ENCODE measurements at places on chromosomes 13 and 19. TPM values are rescaled to one million over a fixed set of nuclear protein-coding genes. Genes with fewer than 3 reads are reported as not detected.
A peak's percentile ranks its signal among the peaks of the same experiment; 100 is the strongest.

DNA sequence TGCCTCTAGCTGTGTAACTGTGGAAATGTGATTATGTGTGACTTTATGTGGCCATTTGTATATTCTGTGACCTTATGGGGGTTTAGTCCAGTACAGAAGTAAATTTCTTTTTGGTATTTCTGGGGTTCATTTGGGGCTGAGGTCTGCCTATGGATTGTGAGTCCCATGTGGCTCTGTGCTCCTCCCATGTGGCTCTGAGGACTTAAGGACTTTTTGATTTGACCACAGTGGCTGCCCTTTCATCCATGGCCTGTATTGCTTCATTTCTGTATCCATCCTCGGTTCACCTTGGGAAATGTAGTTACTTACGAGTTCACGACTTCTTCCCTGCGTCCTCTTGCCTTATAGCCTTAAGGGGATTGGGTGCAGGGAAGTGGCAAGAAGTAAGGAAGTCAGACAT is 1.0 kb downstream of the ZNF420 start:
- DNase-seq: no peak

- DNase-seq: no peak
Observed at GRCh38 chr19:33684538-33685232, 62.9 kb downstream of the CHST8 start.

DNA sequence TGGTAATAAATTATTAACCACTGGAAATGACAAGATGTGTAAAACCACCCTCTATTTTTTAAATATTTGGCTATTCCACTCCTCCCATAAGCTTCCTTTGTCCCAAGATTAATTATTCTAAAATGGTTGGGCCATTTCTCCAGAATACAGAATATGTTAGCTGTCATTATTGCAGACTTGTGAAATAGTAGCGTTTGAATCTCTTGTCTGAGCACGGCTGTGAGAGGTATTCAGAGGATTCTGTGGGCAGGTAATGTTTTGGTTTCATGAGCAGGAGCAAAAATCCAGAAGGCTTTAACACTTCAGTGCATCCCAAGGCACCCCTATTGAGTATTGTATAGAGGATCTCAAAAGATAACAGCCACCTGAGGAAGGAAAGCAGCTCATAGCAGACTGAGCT is 256.0 kb downstream of the UQCRFS1 start:
- DNase-seq: no peak

GRCh38 chr19:58395220-58395978 is at the start of gene RNF225:
Gene RNF225 (plus strand): TSS chr19:58395656. CDS start chr19:58396090, 434 bp downstream.
- DNase-seq: no peak

DNA sequence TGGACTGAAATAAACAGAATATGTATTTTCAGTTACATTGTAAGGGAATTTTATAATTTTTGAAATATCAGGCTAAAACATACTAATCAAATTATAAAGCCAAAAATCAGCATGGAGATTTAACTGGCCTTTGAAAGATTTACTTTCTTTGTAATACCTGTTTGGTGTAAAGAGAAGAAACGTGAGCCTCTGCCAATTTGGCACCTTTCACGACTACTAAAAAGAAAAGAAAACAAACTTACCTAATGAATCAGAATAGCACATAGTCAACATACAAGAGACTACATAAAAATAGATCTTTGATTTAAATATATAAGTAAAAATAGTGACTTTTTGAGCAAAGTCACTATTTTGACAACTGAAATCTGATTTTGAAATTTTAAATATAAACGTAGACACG is 87.4 kb downstream of the RBM26 start:
- DNase-seq: no peak

DNA sequence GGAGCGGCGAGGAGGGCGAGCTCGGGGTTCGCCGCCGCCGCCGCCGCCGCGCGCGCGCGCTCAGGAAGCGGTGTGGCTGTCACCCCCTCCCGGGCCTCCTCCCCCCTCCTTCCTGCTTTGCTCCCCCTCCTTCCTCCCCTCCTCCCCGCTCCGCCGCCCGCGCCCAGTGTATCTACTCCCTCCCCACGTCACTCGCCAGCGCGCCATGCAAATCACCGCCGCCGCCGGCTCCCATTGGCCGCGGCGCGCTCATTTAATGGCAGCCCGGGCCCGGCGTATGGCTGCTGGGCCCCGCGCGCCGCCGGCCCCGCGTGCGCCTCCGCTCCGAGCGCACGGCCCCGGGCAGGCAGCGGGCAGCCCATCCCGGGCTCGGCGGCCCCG is 335 bp upstream of the SOX1 start:
- DNase-seq: no peak

GRCh38 chr13:95438297-95438696 is 114.2 kb upstream of the CLDN10 start:
- no peak for DNase-seq

DNA sequence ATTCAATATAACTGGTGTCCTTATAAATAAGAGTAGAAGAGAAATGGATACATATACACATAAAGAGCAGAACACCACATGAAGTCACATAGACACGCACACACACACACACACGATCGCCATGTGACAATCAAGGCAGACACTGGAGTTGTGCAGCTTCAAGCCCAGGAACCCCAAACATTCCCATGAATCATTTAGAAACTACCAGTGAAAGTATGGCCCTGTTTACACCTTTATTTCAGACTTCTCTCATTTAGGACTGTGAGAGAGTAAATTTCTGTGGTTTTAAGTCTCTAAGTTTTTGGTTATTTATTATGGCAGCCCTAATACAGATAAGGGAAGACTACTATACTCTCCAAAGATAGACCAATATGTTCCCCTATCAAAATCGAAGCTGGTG is 20.4 kb upstream of the TNFSF13B start:
- DNase-seq: no peak

DNA sequence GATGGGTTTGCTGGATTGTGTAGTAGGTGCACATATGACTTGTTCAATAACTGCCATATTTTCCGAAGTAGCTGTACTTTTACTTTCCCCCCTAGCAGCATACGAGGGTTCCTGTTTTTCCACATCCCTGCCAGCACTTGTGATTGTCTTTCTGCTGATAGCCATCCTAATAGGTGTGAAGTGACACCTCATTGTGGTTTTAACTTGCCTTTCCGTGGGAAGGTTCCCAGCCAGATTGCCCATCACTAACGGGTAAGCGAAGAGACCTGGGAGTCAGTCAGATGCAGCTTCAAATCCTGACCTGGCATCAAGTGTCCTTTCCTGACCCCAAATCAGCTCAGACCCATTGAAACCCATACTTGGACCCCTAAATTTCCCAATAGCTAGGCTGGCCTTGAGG is 4.5 kb downstream of the CLPTM1 start:
- no peak for DNase-seq

DNA sequence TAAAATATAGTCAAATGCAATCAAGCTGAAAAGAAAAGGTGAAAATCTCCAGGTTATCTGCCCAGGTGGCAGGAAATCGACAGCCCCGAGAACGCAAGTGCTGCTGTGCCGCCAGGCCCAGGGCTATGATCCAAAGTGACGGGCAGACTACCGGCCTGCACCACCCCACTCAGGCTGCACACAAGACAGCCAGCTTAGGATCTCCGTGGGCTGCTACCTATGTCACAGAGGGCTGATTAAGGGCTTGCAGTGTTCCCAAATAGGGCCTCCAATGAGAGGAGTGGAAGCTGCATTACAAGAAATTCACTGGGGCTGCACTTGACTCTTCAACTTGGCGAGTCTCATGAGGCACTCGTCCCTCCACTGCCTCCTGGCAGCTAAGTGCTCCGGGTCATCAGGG is 121.8 kb downstream of the CRYL1 start:
- no peak for DNase-seq

DNA sequence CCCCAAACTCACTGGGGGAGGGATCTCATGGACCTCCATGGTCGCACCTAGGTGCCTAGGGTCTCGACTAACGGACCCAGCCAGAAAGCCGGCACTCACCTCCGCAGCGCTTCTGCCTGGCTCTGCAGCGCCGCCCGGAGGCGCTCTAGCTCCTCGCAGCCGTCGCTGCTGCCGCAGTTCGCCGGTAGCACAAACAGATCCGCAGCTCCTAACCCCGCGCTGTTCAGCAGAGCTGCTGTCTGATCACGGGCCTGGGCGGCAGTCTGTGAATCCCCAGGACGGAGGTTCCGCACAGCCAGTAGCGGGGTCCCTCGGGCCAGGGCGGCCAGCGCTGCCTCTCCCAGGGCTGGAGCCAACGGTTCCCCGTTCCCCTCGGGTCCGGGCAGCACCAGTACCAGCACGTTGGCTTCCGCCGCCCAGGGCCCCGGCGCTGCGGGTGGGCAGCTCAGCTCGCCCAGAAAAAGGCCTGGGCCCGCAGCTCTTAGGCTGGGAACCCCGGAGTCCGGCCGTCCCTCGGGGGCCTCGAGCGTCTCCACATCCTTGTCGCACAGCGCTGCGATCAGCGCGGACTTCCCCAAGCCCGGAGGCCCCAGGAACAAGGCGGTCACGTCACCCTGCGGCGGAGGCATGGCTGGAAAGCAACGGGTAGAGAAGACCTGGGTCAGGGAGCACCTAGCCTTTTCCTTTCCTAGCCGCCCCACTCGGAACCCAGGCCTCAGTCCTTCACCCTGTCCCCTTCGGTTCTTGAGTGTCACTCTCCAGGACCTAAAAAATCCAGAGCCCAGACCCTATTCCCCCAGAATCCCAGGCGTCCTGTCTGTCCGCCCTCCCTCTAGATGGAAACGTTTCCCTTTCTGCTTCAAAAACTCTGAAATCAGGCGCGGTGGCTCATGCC is 977 bp downstream of the IRGQ start:
- peak; percentile 69 for DNase-seq

- no peak for DNase-seq
Observed at GRCh38 chr13:37627428-37627827, 28.9 kb upstream of the POSTN start.

GRCh38 chr13:48265217-48265815 is 32.3 kb downstream of the ITM2B start:
- DNase-seq: no peak

GRCh38 chr13:68993154-68993553 is 1114.5 kb upstream of the ATXN8OS start:
- DNase-seq: no peak

GRCh38 chr19:18541992-18542940 is 1.1 kb downstream of the FKBP8 start:
- DNase-seq: no peak

DNA sequence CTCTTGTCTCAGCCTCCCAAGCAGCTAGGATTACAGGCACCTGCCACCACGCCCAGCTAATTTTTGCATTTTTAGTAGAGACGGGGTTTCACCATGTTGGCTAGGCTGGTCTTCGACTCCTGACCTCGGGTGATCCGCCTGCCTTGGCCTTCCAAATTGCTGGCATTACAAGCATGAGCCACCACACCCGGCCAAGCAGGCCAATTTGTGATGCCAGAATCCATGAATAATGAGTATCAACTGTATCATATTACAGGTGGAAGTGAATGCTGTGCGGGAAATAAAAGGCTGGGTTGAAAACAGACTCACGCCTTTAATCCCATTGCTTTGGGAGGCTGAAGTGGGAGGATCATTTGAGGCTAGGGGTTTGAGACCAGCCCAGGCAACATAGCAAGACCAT is 3.6 kb upstream of the NFILZ start:
- no peak for DNase-seq

GRCh38 chr13:29683041-29683440 is 87.6 kb upstream of the SLC7A1 start:
- no peak for DNase-seq

DNA sequence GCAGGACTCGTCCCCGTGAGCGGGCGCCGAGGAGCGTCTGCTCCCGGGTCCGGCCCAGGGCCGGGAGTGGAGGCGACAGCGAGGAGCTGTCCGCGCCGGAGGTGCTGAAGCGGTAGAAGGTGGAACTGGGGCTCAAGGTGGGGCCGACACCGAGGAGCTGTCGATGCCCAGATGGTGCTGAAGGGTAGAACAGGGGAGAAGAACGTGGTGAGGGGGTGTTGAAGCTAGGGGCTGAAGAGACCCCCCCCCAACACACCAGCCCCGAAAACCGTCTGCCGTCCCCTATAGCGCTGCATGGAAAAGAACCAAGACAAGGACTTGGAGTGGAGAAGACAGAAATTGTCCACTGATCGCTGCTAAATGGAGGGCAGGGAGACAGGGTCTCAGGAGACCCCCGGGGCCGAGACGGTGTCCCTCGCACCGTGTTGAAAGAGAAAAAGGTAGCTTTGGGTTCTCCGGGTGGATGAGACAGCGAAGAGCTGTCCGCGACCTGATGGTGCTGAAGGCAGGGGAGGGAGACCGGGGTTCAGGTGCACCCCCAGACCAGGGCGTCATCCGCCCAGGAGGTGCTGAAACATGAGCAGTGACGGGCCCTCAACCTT is 7.1 kb upstream of the PDE4C start:
- peak; percentile 39 for DNase-seq

GRCh38 chr19:16702123-16702522 is 17.5 kb upstream of the NWD1 start:
- peak; percentile 66 for DNase-seq

- no peak for DNase-seq
Observed at GRCh38 chr13:110702089-110702488, 3.8 kb downstream of the CARS2 start.

GRCh38 chr13:77719128-77719527 is 21.6 kb downstream of the SLAIN1 start:
- DNase-seq: no peak

Gene KLK3
- total RNA-seq: not detected

Gene ZNF579
- total RNA-seq: 0.54 TPM

Gene N4BP2L2
- total RNA-seq: 66.7 TPM

Gene ITM2B
- 51.1 TPM for total RNA-seq

Gene ACP4
- not detected for total RNA-seq

Gene SERTM1
- not detected for total RNA-seq

Gene PEAK3
- under 0.01 TPM for total RNA-seq

Gene ZNF99
- not detected for total RNA-seq

Gene VSTM1
- total RNA-seq: not detected

Gene STRN4
- total RNA-seq: 37.8 TPM

Gene FFAR2
- total RNA-seq: not detected

Gene PSG2
- total RNA-seq: 0.28 TPM

Gene FFAR1
- not detected for total RNA-seq

Gene KLF1
- not detected for total RNA-seq

Gene NOP53
- total RNA-seq: 59.5 TPM
